Endothelial cell of umbilical vein (primary cell): ENCODE measurements at places on chromosomes 2 and 18. TPM values are rescaled to one million over a fixed set of nuclear protein-coding genes. Genes with fewer than 3 reads are reported as not detected.

DNA sequence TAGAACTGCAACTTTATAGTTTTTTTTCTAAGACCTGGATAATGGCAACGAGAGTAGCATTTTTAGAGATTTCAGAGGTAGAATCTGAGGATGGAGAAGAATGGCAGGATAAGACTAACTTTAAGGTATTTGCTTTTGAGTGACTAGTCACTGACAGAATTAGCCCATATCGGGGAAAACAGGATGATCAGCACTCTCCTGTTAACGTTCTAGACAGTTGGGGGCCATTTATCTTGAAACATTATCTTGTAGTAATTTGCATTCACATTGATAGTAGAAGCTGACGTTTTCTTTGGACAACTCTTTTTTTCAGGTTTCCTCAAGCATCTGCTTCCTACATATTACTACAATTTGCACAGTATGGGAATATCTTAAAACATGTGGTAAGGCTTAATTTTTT lies 32.9 kb downstream of the NUP35 start:
- no peak for DNase-seq

DNA sequence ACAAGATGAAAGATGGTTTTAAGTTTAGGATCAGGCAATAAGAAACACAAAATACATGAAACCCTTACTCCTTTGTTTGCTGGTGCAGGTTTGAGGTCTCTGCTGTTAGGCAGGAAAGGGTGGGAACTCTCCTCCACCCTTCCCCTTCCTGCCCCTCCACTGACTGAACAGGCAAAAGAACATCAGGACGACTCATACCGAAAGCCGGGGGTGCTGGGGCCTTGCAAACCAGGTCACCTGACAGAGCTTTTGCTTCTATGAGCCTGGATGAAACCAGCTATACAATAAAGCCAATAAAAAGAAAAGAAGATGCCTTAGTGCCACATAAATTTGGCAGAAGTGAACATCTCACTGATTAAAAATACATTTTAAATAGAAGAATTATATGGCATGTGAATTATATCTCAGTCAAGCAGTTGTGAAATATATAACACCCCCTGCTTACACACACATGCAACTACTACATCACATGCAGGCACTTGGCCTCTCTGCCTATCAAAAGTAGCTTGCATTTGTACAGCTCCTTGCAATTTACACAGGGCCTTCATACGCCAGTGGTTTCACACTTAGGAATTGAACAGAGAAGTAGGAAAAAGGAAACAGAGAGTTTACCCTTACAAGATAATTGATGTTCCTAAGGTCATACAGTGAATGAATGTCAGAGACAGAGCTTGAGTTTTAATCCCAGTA lies 215.1 kb upstream of the TRIB2 start:
- peak; percentile 39 for DNase-seq

- DNase-seq, result no peak
Measured at GRCh38 chr2:3665886-3666612, 8.0 kb downstream of the ALLC start.

IL18RAP gene
- not detected in 2 replicates for total RNA-seq
